ENCODE measurements at places on chromosomes 16 and 17.
A peak's percentile ranks its signal among the peaks of the same experiment; 100 is the strongest.

GRCh38 chr17:956905-957304 lies 22.7 kb downstream of the NXN start:
- DNase-seq, result no peak
- H3K27me3 ChIP-seq, result no peaks in the 10 kb centered on the region
- H3K27ac ChIP-seq, result no peak overlapping the region
- no peaks in the 10 kb centered on the region for H3K4me1 ChIP-seq
- no peaks in the 10 kb centered on the region for H3K36me3 ChIP-seq

GRCh38 chr17:72950242-72950931 lies 142.1 kb downstream of the SLC39A11 start:
- H3K27me3 ChIP-seq, result no peaks in the 10 kb centered on the region
- H3K4me3 ChIP-seq, result no peak overlapping the region
- H3K36me3 ChIP-seq, result no peaks in the 10 kb centered on the region
- H3K4me1 ChIP-seq, result no peaks in the 10 kb centered on the region
- H3K27ac ChIP-seq, result no peak overlapping the region
- no peak for DNase-seq

- DNase-seq, result no peak
- no peaks in the 10 kb centered on the region for H3K36me3 ChIP-seq
- peak overlapping the region; percentile 97 for H3K27ac ChIP-seq
- no peaks in the 10 kb centered on the region for H3K4me1 ChIP-seq
- peak overlapping the region; percentile 80 for H3K4me3 ChIP-seq
Measured at GRCh38 chr16:54285414-54286089, 1.0 kb downstream of the IRX3 start.

GRCh38 chr17:13353590-13353989 lies 248.1 kb downstream of the HS3ST3A1 start:
- H3K4me3 ChIP-seq, result no peak overlapping the region
- no peak overlapping the region for H3K27ac ChIP-seq
- H3K4me1 ChIP-seq, result no peaks in the 10 kb centered on the region
- H3K27me3 ChIP-seq, result no peaks in the 10 kb centered on the region

GRCh38 chr17:45749831-45750335 lies 34.2 kb upstream of the CRHR1 start:
- peaks cover 9% of the 10 kb centered on the region for H3K27me3 ChIP-seq
- H3K27ac ChIP-seq, result no peak overlapping the region
- no peak for DNase-seq
- H3K4me1 ChIP-seq, result no peaks in the 10 kb centered on the region
- no peaks in the 10 kb centered on the region for H3K36me3 ChIP-seq
- H3K4me3 ChIP-seq, result no peak overlapping the region

DNA sequence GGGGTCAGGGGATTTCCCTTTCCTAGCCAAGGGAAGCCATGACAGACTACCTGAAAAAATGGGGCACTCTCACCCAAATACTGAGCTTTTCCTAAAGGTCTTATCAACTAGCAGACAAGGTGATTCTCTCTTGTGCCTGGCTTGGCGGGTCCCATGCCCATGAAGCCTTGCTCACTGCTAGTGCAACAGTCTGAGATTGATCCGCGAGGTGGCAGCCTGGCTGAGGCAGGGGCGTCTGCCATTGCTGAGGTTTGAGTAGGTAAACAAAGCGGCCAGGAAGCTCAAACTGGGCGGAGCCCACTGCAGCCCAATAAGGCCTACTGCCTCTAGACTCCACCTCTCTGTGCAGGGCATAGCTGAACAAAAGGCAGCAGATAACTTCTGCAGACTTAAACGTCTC lies 152.6 kb upstream of the PMFBP1 start:
- no peak overlapping the region for H3K27ac ChIP-seq
- no peaks in the 10 kb centered on the region for H3K36me3 ChIP-seq
- no peaks in the 10 kb centered on the region for H3K4me1 ChIP-seq
- no peaks in the 10 kb centered on the region for H3K27me3 ChIP-seq
- no peak overlapping the region for H3K4me3 ChIP-seq

DNA sequence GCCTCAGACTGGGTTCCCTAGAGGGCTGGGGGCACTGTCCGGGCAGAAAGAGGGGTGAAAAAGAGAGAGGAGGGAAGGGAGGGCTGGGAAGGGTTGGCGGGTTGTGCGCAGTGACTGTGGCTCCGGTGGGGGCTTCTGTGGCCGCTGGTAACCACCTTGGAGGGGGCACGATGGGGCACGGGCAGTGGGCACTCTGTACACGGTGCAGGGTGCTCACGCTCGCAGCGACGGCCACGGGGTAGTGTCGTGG lies 588 bp downstream of the PLLP start:
- no peaks in the 10 kb centered on the region for H3K27me3 ChIP-seq
- no peaks in the 10 kb centered on the region for H3K36me3 ChIP-seq
- peaks cover 7% of the 10 kb centered on the region for H3K4me1 ChIP-seq
- H3K27ac ChIP-seq, result no peak overlapping the region
- DNase-seq, result no peak
- peak overlapping the region; percentile 80 for H3K4me3 ChIP-seq

DNA sequence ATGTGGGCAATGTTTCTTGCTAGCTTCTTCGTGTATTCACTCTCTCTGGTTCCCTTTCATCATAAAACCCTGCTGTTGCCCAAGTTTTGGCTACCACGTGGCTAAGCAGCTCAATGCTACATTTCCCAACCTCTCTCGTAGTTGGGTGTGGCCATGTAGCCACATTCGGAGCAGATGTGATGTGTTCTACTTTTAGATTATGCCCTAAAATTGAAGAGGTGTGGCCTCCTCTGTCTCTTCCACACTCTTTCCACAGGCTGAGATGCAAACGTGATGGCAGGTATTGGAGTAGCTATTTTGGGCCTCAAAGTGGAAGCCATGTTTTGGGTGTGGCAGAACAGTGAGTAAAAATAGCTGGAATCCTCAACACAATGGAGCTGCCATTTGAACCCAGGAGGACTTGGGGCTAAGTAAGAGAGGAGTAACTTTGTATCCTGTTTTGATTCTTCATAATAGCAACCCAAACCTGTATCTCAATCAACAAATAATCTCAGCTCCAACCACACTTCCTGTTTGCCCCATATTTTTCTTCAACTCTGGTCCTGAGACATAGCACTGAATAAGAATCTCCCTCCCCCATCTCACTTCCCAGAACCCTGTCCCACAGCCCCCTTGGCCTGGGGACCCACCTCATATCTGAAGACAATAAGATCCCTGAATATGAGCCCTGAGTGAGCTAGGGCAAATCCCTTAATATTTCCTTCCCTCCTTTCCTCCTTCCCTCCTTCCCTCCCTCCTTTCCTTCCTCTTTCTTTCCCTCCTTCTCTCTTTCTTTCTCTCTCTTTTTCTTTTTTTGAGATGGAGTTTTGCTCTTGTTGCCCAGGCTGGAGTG lies 4.0 kb downstream of the NUPR1 start:
- H3K27me3 ChIP-seq, result no peaks in the 10 kb centered on the region
- no peak overlapping the region for H3K4me3 ChIP-seq
- H3K4me1 ChIP-seq, result peaks cover 10% of the 10 kb centered on the region
- no peaks in the 10 kb centered on the region for H3K36me3 ChIP-seq
- no peak for DNase-seq
- peak overlapping the region; percentile 66 for H3K27ac ChIP-seq

DNA sequence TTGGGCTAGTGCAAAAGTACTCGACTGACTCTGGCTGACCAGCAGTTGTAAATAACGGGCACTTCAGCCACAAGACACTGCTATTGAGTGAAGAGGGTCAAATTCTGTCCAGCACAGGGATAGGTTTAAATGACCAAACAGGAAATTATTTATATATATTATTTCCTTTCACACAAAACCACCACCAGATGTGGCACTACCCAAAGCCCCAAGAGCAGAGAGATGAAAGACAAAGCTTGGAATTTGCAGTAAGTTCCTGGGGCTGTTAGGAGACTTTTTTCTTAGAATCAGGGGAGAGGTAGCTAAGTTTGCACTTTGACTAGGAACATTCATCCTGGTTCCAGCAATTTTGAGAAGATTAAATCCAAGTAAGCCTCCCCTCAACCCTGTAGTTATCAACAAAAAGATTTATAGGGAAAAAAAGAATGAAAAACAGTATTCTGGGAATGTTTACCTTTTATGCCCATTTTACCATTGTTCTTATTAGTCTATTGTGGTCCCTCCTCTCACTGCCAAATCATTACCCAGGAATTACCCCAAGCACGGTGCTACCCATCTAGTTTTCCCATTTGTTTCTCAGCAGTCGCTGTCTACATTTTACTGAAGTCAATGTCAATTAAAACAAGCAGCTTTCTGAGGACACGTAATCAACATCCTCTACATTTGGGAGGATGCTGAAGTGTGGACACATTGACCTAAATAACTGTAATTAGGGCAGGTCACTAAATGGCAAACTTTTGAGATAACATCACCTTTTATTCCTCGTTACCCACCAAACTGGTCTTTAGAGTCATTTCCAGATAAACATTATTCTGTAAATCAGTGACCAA lies 43.5 kb downstream of the GRB7 start:
- H3K36me3 ChIP-seq, result no peaks in the 10 kb centered on the region
- no peak for DNase-seq
- H3K27ac ChIP-seq, result no peak overlapping the region
- H3K4me1 ChIP-seq, result no peaks in the 10 kb centered on the region

- no peaks in the 10 kb centered on the region for H3K4me1 ChIP-seq
- DNase-seq, result no peak
- H3K27ac ChIP-seq, result no peak overlapping the region
- H3K36me3 ChIP-seq, result no peaks in the 10 kb centered on the region
- no peak overlapping the region for H3K4me3 ChIP-seq
Measured at GRCh38 chr16:58507963-58508670, 7.2 kb upstream of the SETD6 start.

GRCh38 chr17:82445542-82445941 lies 5.0 kb downstream of the CYBC1 start:
- no peak overlapping the region for H3K4me3 ChIP-seq
- peak overlapping the region; percentile 70 for H3K27ac ChIP-seq
- DNase-seq, result no peak
- no peaks in the 10 kb centered on the region for H3K27me3 ChIP-seq

- peak; percentile 62 for DNase-seq
- no peaks in the 10 kb centered on the region for H3K4me1 ChIP-seq
- H3K36me3 ChIP-seq, result no peaks in the 10 kb centered on the region
- no peak overlapping the region for H3K4me3 ChIP-seq
- H3K27ac ChIP-seq, result no peak overlapping the region
Measured at GRCh38 chr16:84947022-84947421, 64.3 kb downstream of the ZDHHC7 start.

DNA sequence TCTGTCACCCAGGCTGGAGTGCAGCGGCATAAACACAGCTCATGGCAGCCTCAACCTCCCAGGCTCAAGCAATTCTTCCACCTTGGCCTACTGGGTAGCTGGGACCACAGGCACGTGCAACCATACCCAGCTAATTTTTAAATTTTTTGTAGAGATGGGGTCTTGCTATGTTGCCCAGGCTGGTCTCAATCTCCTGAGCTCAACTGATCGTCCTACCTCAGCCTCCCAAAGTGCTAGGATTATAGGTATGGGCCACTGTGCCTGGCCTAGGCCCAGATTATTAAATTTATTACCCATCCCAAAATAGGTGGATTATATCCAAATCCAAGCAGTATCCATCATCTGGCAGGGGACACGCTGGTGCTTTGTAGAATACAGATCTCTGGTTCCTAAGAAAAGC lies 53.8 kb downstream of the METTL16 start:
- H3K4me3 ChIP-seq, result no peak overlapping the region
- H3K27ac ChIP-seq, result peak overlapping the region; percentile 71
- no peak for DNase-seq
- no peaks in the 10 kb centered on the region for H3K27me3 ChIP-seq

GRCh38 chr16:48676836-48677235 lies 66.9 kb upstream of the N4BP1 start:
- H3K36me3 ChIP-seq, result no peaks in the 10 kb centered on the region
- no peak overlapping the region for H3K27ac ChIP-seq
- H3K27me3 ChIP-seq, result no peaks in the 10 kb centered on the region
- H3K4me3 ChIP-seq, result no peak overlapping the region
- no peaks in the 10 kb centered on the region for H3K4me1 ChIP-seq

DNA sequence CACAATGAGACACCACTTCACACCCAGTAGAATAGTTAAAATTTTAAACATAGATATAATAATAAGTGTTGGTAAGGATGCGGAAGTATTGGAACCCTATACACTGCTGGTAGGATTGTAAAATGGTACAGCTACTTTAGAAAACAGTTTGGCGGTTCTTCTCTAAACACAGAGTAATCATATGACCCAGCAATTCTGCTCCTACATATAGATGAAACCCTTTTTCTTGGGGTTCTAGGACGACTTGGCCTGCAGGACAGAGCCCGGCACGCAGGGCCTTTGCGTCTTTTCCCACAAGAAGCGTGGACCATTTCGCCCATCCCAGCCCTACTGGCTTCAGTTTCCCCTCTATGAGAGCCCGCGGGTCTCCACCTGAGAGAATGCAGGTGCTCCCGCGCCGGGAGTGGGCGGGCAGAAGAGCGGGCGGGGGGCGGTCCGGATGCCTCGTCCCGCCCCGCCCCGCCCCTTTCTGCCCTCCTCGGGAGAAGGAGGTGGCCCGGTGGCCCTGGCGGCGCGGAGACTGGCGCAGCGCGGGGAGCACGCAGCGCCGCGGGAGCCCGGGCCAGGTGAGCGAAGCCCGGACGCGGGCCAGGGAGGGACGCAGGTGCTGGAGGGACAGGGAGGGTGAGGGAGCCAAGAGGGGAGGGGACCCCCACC lies at the start of gene SDR42E2:
SDR42E2 (plus strand) TSS at position 508 of the 657 bp plus-strand sequence. CDS start 3,077 bp downstream, outside the sequence.
- no peaks in the 10 kb centered on the region for H3K36me3 ChIP-seq
- H3K27ac ChIP-seq, result no peak within 1 kb of the TSS
- peak within 1 kb of the TSS; percentile 48 for H3K4me3 ChIP-seq
- DNase-seq, result no peak

GRCh38 chr17:70017112-70017511 lies 57.9 kb upstream of the KCNJ16 start:
- no peak overlapping the region for H3K4me3 ChIP-seq
- no peaks in the 10 kb centered on the region for H3K4me1 ChIP-seq
- no peaks in the 10 kb centered on the region for H3K36me3 ChIP-seq
- no peak for DNase-seq
- no peak overlapping the region for H3K27ac ChIP-seq

DNA sequence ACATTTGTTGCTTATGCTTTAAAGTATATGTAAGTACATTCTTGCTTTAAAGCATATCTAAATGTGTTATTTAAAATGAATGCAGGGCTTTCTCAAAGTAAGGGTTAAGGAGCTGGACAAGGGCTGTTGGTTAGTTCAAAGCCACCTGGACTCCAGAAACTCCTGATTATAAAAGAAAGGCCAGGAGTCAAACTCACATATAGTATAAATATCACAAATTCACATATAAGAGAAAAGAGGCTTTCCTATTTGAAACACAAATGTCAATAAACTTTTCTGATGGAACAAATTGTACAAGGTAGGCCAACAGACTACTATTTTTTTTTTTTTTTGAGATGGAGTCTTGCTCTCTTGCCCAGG lies 84.5 kb upstream of the CORO6 start:
- H3K4me3 ChIP-seq, result no peak overlapping the region
- H3K27ac ChIP-seq, result no peak overlapping the region
- DNase-seq, result no peak
- H3K4me1 ChIP-seq, result no peaks in the 10 kb centered on the region

DNA sequence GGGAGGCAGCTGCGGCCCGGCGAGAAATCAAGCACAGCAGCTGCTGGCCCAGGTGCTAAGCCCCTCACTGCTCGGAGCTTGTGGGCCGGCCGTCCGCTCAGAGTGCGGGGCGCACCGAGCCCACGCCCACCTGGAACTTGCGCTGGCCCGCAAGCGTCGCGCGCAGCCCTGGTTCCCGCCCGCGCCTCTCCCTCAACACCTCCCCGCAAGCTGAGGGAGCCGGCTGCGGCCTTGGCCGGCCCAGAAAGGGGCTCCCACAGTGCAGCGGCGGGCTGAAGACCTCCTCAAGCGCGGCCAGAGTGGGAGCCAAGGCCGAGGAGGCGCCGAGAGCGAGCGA lies 92.9 kb downstream of the HAPSTR1 start:
- H3K27me3 ChIP-seq, result no peaks in the 10 kb centered on the region
- H3K4me3 ChIP-seq, result no peak overlapping the region
- no peak overlapping the region for H3K27ac ChIP-seq
- no peaks in the 10 kb centered on the region for H3K4me1 ChIP-seq
